ENCODE measurements at places on chromosomes 12 and 14.
A peak's percentile ranks its signal among the peaks of the same experiment; 100 is the strongest.

DNA sequence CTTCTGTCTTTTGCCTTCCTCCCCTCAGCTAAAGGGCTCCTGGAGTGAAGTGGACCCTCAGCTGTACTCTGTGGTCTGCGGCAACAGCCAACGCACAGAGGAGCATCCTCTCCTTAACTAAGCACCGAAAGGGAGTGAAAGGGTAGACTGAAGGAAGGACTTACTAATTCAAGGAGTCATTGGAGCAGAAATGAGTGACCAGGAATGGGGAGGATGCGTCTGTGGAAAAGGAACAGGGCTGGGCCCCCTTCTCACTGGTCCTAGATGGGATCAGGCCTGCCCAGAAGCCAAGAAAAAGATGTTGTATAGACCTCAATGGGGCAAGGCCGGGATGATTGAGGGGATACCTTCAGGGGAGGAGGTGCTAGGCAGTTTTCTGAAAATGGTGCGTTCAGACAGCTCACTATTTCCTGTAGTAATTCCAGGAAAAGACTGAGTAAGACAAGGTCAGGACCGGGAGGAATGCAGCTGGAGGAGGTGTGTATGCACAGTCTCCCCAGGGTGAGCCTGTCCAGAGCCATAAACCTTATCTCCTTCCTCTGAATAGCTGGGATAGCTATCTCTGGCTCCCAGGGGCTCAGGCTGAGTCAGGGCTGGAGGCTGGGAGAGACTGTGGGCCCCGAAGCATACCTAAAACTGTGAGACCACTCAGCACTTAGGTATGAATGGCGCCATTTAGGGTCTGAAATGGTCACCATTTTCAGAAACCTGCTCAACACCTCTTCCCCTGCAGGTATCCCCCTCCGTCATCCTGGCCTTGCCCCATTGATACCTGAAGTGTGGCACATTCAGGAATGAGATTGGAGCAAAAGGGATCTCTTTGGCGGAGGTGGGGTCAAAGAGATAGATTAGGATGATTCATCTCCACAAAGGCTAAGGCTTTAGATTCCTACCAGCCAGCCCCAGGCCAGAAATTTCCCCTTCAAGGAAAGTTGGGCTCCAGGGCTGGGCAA is 20.2 kb upstream of the KRT8 start:
- DNase-seq: no peak

GRCh38 chr12:3288690-3289089 is 202.3 kb upstream of the PRMT8 start:
- no peak for DNase-seq

GRCh38 chr12:4850857-4851380 is 58.8 kb upstream of the KCNA1 start:
- DNase-seq: no peak

DNA sequence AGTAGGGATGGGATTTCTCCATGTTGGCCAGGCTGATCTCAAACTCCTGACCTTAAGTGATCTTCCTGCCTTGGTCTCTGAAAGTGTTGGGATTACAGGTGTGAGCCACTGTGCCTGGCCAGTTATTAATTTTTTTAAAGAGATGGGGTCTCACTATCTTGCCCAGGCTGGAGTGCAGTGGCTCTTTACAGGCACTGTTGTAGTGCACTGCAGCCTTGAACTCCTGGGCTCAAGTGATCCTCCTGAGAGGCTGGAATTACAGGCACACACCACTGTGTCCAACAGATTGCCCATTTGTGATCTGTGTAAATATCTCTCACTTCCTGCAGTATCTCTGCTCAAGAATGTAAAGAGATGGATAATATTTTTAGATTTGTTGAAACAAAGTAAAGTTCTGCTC is 45.9 kb downstream of the PTPN11 start:
- DNase-seq: no peak

- DNase-seq: no peak
These were observed 85.1 kb upstream of the ATF1 start for GRCh38 chr12:50678650-50679365.

GRCh38 chr12:77442633-77443032 is 377.3 kb upstream of the E2F7 start:
- DNase-seq: no peak

- peak; percentile 76 for DNase-seq
These were observed at the start of gene SLC2A3 for GRCh38 chr12:7935590-7936581. Gene SLC2A3, minus strand, starts transcription at chr12:7936187. Its CDS starts 153 bp downstream, at chr12:7936034.

DNA sequence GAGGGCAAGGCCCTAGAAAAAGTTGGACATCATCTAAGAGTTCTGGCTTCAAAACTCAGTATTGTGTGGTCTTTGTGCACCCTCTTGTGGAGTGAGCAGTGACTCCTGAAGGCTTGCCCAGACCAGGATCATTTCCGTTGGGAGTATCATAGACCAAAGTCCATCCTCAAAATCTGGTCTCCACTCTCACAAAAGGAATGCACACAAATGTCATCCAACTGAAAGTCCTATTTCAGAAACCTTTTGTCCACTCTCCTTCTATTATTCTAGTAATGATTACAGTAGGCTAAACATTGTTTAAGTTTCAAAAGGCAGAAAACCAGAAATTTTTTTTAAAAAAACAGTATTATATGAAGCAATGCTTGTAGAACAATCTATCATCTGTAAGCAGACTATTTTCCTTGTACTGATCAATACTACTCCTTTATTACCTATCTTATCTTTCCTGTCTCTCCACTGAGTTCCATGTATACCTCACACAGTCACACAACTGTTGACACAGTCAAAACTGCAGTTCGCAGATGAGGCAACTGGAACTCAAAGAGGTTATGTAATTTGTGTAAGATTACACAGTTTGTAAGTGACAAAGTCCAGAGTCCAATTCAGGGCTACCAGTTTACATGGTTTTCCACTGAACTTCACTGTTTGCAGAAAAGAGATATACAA is 41.4 kb downstream of the COX16 start:
- DNase-seq: peak; percentile 26

- no peak for DNase-seq
These were observed 217.5 kb downstream of the DPY19L2 start for GRCh38 chr12:63450816-63451215.

DNA sequence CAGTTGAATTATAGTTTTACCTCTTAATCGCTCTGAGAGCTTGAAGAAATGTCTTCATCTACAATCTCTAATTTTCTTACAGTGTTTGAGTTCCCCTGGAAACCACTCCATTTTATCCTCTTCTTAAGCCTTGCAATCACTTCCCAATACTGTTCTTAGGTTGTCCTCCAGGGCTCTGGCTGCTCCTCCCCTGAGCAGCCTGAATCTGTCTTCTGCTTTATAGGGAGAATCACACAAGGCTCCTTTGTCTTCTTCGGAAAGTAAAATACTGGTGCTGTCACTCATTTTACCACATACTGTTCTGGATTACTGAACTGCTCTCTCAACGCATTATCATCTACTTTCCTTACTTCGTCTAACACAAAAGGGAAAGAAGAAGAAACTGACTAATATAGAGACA is 133.7 kb downstream of the MDGA2 start:
- DNase-seq: no peak

- no peak for DNase-seq
These were observed 624 bp downstream of the M6PR start for GRCh38 chr12:8948701-8949341.

- DNase-seq: peak; percentile 21
These were observed 20.7 kb upstream of the TAS2R14 start for GRCh38 chr12:10959804-10960203.

DNA sequence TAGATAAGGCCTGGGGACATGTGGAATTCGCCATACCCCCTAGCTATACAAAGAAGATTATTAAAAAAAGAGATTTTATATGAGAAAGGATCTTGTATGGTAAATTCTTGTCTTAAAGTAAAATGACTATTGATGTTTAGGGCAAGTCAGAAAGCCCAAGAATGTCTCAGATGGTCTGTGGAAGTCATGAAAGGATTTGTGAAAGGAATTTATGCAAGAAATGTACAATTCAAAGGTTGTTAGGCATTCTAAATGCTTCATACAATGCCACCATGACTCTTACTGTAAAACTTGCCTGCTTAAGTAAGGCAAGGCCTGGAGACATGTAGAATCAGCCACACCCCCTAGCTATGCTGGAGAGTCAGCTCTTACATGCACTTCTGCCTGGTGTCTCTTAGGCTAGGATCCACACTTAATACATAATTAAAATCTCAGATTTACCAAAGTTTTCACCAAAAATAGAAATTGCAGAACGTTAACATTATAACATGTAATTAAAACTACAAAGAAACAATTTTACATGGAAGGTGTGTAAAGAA is 8.9 kb upstream of the ETNK1 start:
- DNase-seq: no peak

DNA sequence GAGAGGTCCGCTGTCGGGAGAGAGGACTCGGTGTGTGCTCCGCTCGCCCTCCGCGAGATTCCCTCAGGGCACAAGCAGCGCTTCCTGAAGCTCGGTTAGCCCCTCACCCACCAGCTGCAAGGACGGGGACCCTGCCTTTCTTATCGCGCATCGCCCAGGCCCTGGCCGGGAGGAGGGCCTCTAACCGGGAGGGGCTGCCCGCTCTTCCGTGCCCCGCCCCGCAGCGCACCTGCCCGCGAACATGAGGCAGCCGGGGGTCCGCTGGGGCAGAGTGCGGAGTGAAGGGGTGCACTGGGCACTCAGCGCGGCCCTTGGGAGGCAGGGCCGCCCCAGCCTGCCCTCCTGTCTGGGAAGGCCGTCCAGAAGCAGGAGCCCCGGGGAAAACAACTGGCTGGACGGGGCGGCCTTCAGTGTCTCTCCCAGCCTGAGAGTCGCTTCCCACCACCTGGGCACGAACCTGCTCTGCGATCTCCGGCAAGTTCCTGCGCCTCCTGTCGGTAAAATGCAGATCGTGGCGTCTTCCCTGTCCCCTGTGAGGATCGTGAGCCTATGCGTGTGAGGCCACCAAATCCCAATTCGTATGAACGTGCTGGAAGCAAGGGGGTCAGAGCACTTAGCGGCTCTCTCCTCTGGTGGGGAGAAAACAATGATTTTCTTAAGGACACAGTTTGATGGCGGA is 28.0 kb upstream of the ADIPOR2 start:
- DNase-seq: no peak

DNA sequence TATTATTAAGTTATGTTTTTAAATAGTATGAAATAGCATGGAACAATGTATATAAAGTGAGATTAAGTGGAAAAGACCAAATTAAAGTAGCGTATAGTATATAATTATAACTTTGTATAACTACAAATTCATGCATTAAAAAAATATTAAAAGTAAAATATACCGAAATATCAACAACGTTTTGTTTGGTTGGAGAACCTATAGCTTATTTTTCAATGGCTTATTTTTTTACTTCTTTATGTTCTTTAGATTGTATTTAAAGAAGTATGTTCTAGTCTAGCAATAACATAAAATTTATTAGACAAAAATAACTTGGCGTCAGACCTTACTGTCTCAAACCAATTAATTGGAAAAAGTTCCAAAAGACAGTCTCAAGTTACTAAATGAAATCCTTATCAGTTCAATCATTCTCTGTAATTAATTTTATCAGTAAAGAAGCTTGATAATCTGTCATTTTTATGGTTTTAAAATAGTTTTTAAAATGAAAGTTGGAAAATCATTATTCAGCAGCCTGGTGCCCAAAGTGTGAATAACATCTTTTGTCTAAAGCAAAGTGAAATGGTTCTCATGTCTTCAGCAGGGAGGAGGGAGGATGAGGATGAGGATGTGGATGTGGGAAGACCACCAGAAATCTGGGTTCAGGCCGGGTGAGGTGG is 46.7 kb downstream of the IRAK3 start:
- DNase-seq: no peak

DNA sequence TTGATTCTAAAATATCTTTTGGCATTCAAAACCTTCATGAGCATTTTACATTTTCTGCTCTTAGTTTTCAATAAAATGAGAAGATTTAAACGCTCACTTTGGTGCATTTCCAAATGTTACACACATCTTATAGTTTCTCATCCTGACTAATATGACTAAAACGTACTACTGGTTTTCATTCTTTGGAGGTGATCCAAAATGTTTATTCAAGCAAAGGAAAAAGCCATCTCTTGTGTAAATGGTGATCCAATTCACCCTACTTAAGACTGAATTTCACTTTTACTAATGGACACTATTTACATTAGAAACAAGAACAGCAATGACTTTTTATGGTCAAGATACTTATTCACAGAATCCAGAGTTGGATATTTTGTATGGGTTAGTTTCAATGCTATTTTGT is 86.6 kb downstream of the KITLG start:
- DNase-seq: no peak

- DNase-seq: no peak
These were observed 70.5 kb downstream of the FGD6 start for GRCh38 chr12:95146769-95147168.
